ENCODE measurements at places on chromosomes 2 and 18.

GRCh38 chr2:59047373-59047995 lies 806.4 kb upstream of the FANCL start:
- no peak for DNase-seq

DNA sequence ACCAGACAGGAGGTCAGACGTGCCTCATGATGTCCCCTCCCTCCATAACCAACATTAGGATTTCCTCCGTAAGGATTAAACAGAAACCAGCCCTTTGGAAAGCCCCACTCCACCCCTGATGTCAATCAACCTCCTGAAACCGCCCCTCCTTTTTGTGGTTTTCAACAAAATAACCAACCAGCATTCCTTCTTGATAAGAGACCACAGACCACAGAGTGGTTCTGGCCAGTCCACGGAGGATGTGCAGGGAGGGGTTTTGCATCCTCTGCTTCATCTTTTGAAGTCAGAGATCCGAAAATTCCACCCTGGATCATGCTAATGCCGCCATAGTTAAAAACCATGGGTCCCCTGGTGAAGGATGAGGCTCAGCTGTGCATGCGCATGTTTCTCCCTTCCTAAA lies 180.0 kb upstream of the CCDC150 start:
- DNase-seq, result no peak

DNA sequence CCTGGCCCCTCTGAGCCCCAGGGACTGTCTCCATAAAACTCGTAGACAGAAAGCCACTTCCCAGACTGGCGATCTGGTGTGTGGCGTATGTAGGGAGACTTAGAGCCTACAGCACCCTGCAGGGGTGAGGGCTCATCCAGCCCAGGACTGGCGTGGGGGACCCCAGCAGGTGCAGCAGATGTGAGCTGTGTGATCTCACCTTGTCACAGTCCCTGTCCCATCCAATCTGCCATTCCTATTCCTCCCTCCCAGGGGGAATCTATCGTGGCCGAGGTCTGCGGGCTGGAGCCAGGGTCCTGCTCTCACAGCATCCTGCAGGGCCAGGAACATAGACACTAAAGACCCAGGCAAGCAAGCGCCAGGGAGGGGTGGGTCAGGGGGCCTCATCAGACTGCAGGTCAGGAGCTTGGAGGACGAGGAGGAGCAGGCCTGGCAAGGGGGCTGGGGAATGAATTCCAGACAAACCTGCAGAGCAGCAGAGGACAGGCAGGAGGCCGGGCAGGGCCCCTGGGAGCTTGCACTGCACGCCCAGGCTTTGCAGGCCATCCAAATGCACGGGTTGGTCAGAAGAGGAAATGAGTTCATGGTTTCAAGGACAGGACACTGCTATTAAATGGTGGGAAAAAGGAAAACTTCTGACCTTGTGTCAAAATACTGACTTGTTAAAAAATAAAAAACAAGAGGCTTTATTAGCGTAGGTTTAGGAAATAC lies 32.5 kb downstream of the HS6ST1 start:
- no peak for DNase-seq

DNA sequence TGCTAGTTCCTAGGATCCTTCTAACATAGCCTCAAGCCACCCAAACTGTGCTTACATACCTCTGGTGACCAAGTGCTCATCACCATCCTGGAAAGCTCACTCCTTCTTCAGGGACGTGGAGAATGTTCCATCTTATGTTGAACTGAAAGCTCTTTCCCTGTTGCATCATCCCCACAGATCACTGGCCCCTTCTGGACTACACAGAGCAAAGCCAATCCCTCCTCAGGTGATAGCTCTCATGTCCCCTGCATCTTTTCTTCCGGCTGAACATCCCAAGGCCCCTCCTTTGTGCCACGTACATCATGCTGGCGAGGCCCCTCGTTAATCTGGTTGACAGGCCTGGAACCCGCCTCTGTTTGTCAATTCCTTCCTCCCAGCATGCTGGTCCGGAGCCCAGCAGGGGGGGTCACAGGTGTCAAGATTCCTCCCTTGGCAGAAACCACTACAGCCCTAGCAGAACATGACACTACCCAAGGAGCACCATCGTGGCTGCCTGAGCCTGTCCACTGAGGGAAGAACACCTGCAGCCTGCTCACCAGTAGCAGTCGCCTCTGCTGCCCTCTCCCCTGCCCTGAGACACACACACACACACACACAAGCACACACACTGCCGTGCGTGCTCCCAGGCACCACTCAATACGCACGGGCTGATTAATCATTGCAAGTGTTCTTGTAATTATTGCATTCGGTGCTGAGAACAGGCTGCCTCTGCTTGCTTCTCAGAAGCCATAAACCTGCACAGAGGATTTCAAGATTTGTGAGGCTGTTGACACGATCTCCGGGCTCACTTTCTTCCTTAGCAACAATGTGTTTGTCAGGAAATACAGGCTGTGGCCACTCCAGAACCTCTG lies 6.3 kb upstream of the KCNK3 start:
- DNase-seq, result no peak

GRCh38 chr18:36329684-36330434 lies 32.3 kb downstream of the FHOD3 start:
- no peak for DNase-seq

GRCh38 chr18:79642626-79643025 lies 37.0 kb upstream of the CTDP1 start:
- no peak for DNase-seq

GRCh38 chr2:241507430-241508239 lies 749 bp downstream of the STK25 start:
- peak; percentile 59 for DNase-seq

- peak; percentile 61 for DNase-seq
These were observed 63.3 kb upstream of the STK17B start for GRCh38 chr2:196234672-196235071.

- DNase-seq, result no peak
These were observed 7.3 kb downstream of the PROKR1 start for GRCh38 chr2:68650645-68651044.

GRCh38 chr2:149799013-149799705 lies 211.6 kb upstream of the MMADHC start:
- DNase-seq, result peak; percentile 40

DNA sequence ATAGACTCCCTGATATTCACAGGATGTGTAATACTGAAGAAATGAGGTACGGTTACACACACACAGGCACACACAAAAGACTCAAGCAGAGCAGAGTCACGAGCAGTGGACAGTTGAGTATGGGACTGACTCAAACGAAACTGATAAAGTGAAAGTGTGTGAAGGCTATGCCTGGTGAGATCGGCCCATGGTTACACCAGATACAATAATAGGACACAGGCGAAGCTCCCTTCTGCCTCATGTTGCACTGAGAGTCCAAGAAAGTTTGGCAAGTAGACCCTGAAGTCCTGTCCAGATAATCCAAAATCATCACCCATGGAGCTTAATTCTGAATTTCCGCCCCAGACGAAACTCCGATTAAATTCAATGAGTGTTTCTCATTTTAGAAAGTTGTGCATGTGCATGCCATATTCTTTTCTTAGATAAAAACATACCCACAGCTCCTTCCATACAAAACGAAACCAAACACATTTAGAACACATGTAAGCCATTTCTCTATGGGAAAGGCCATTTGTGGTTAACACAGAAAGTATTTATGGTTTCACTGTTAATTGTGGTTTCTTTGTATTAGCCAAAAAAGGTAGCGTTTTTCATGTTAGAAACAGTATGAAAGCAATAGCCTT lies 567.6 kb downstream of the PLCL1 start:
- peak; percentile 54 for DNase-seq

GRCh38 chr2:127074358-127074757 lies 32.6 kb downstream of the BIN1 start:
- no peak for DNase-seq

- DNase-seq, result no peak
These were observed 85.8 kb downstream of the ASAP2 start for GRCh38 chr2:9292426-9292825.

DNA sequence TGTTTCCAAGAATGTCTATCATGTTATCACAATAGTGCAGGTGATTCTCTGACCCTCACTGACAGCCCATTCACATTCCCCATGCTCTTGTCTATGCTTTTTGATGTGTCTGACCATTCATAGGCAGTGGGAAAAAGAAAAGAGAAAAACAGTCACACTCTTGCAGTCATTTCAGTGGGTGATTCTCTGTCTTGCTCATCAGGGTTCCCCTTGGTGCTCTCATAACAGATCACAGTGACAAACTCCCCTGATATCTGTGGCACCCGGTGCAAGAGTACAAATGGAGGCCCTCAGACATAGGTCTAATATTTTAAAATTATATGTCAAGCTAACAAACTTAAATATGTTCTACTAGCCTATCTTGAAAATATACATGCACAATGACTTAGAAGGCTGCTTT lies 72.7 kb upstream of the PPP1CB start:
- DNase-seq, result no peak

GRCh38 chr2:25409468-25409867 lies 67.7 kb upstream of the DNMT3A start:
- DNase-seq, result no peak

DNA sequence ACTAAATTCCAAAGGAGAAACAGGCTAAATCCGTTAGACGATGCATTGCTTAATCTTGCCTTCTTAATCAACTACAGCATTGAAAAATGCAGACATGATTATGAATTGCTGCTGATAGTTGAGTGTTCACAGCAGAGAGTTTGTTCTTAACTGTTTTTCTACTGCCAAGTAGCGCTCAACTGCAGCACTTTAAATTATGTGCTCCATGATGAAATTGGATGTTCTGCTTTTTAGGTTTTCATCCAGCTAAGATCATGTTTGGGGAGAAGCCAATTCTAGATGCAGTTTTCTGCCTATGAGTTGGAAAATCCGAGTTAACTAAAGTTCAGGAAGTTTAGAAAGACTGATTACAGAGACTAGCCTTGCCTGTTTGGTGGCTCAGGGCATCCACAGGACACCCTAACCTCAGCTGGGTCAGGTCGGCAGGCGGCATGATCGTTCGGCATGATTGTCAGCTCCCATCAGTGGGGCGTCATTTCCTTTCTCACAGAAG lies 119.4 kb upstream of the PIEZO2 start:
- DNase-seq, result peak; percentile 36

GRCh38 chr2:30332791-30333453 lies 101.6 kb downstream of the LBH start:
- DNase-seq, result no peak

GRCh38 chr2:142989273-142990204 lies 112.1 kb downstream of the KYNU start:
- peak; percentile 39 for DNase-seq

DNA sequence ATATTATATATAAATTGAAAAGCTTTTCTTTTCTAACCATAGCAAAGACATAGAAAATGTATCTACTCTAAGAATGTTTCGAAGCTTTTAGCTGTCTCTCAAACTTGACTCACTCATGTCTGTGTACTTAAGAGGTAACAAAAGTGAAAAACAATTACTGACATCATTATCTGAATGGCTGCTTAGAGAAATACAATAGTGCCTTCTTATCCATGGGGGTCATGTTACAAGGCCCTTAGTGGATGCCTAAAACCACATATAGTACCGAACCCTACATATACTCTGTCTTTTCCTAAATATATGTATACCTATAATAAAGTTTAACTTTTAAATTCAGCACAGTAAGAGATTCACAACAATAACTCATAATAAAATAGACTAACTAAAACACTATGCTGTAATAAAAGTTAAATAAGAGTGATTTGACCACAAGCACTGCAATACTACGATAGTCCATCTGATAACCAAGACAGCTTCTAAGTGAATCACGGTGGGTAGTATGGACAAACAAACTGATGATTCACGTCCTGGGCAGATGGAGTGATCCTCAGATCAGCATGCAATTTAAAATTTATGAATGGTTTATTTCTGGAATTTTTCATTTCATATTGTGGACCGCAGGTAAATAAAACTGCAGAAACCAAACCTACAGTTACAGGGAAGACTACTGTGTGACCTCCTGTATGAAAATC lies 246.2 kb downstream of the XIRP2 start:
- no peak for DNase-seq

DNA sequence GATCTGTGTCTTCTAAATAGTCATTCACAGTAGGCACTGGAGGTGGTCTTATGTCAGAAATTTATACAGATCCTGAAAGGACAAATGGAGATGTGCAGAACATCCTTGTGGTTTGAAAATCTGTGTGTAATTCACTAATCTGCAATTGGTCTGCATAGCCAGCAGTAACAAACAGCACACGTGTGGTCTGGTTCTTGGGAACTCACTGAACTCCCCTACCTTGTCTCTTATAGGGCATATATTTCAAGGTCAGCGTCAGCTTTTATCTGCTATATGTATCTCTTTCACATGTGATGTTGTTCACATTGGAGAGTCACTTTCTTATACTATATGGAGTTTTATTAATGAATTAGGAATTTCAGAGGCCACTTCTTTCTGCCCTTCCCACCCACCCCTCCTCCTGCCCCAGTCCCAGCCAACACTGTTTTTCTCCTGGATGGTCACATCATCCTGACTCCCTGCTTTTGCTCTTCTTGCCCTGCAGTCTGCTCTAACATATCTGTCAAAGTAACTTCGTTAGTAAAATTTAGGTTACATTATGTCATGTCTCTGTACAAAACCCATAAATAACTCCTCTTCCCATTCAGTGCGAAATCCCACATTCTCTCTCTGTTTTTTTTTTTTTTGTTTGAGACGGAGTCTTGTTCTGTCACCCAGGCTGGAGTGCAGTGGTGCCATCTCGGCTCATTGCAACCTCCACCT lies 35.4 kb upstream of the CABYR start:
- no peak for DNase-seq

GRCh38 chr18:49055754-49056172 lies 105.0 kb upstream of the SMAD7 start:
- DNase-seq, result peak; percentile 38

- no peak for DNase-seq
These were observed 14.1 kb upstream of the OTOS start for GRCh38 chr2:240154606-240155005.

GRCh38 chr2:202009019-202009481 lies 24.6 kb upstream of the FZD7 start:
- DNase-seq, result peak; percentile 45

- no peak for DNase-seq
These were observed 111.1 kb downstream of the MYT1L start for GRCh38 chr2:2219984-2220383.

- no peak for DNase-seq
These were observed 63.9 kb downstream of the ARHGAP15 start for GRCh38 chr2:143193121-143193520.

- DNase-seq, result peak; percentile 88
These were observed 175.7 kb upstream of the RND3 start for GRCh38 chr2:150663143-150663542.

DNA sequence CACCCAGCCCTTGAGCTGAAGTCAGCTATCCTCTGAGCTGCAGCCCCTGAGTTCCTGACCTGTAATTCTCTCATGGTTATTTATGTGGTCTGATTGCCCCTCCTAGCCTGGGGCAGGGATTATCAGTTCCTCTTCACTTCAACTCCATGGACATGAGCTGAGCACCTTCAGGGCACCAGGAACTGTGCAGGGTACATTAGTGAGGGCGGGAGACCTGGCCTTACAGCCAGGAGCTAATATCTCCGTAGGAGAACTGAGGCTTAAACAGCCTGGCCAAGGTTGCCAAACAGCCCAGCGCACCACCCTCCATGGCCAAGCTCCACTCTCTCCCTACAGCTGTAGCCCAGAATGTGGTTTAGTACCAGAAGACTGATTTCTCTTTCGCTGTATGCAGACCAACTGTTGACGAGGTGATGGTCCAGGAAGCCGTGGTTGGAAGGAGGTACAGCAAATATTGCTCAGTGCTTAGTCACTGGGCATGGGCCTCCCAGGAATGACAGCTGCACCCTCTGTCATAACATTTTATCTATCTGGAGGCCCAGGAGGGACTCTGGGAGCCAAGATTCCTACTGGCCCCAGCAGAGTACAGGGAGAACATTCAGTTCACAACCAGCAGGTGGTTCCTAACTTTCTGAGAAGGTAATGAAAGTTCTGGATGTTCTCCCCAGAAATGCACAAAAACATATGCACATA lies 228.7 kb upstream of the SIX2 start:
- peak; percentile 94 for DNase-seq

Data from AG08395 (cell line).